Right cardiac atrium (tissue), 5 donors: ENCODE measurements at places on chromosomes 7 and 10. TPM values are rescaled to one million over a fixed set of nuclear protein-coding genes. Genes with fewer than 3 reads are reported as not detected.
A peak's percentile ranks its signal among the peaks of the same experiment; 100 is the strongest.

DNA sequence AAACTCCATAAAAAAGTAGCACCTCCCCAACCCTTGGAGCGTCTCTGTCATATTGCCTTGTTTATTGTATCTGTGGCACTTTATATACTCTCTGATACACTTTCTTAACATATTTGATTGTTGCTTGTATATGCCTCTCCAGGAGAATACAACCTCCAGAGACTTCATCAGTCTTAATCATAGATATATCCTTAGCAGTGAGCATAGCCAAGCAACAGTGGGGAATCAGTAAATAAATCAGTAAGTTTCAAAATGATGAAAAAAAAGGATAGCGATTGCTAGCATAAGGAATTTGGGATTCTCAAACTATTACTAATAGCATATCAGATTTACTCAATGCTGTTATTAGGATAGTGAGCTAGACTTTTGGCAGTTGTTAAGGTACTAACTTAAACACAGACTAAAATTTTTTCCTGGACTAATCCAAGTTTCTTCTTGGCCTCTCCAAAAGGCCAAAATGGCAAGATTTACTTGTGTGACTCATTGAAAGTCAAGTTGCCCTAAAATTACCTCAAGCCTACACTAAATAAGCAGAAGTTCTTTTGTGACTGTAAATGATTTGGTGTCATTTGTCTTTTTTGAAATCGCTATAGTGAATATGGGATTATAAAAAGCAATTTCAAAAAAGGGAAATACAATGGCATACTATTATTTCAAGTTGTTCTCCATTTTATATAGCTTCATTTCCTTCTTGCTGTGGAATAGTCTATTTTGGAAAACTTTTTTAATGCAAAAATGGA lies 177.9 kb downstream of the CHN2 start:
- no peak for DNase-seq

PRLHR gene
- not detected for polyA plus RNA-seq

- no peak for DNase-seq
These were observed 124.5 kb upstream of the FAM20C start for GRCh38 chr7:67661-68395.

DNA sequence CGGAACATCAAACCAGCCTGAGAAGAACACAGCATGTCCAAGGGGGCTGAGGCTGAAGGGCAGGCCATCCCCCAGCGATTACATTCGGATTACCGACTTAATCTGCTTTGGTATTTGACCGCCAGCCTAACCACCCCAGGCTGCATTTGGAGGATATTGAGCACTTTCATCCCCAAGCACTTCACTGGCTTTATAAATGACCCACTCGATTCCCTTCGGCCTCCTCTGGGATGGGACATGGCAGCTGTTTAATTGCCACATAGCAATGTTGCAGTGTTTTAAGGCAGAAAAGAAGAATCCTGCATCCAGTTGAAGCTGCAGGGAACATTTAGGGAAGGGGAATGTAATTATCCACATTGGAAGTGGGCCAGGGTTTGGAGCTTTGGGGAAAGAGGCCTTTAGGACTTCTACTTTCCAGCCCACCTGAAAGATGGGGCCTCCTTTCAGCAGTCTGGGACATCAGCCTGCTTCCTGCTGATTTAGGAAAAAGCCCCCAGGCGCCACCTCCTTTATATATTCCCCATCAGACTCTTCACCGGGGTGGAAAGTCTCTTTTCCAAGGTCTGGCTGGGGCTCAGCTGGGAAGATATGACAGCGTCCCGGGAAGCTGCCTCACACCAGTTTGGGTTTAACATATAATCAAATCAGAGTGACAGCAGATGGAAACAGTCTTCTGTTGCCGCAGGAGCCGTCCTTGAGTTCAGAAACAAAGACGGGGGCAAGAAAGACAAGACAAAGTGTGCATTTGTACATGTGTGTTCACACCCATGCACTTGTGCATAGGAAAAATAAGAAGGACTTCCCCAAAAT lies 9.2 kb downstream of the DPCD start:
- DNase-seq: no peak

DNA sequence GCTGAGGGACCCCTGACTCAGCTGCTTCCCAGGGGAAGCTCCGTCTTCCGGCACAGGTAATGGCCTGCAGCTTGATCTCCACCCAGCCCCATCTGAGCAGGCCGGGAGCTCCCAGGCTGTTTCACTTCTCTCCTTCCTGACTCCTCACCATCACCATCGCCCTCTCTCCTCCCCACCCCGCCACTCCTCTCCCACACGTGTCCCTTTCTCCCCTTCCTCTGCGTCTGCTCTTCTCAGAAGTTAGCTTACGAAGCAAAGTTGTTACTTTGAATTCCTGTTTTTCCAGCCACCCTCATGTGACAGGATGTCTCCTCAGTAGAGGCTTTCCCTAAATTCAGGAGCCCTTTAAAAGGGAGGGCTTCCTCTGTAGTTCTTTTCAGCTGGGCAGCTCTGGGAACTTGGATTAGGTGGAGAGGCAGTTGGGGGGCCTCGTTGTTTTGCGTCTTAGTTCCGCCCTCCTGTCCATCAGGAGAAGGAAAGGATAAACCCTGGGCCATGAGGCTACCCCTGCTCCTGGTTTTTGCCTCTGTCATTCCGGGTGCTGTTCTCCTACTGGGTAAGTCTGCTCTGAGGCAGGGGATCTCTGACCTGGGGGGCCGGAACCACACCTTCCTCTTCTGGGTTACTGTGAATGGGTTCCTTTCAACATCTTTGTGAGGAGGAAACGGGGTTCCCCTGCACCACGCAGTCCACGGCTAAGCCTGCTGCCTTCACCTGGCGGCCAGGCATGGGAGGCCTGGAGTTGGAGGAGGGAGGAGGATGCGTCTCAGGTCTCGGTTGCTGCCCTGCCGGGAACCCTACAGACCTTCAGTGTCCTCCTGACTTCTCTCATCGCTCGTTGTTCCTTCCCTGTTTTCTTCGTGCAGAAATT lies at the start of gene MRC1:
TSS of gene MRC1 (plus strand) at position 378 of the 871 bp plus-strand sequence. CDS start at position 496, 118 bp downstream.
- DNase-seq: peak; percentile 67
